ENCODE measurements at places on chromosomes 2 and 18.

GRCh38 chr2:138730497-138731030, 49.6 kb downstream of the NXPH2 start:
- DNase-seq = no peak

DNA sequence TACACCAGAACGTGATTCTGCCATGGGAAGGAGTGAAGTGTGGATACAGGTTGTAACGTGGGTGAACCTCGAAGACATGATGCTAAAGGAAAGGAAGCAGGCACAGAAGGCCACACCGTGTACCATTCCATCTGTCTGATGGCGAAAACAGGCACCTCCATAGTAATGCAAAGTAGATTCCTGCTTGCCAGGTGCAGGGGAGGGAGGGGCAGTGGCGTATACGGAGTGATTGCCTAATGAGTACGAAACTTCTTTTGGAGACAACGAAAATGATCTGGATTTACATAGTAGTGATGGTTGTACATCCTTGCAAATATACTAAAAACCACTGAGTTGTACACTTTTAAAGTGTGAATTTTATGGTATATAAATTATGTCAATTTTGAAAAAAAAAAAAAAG, 106.7 kb downstream of the GBX2 start:
- no peak for DNase-seq

DNA sequence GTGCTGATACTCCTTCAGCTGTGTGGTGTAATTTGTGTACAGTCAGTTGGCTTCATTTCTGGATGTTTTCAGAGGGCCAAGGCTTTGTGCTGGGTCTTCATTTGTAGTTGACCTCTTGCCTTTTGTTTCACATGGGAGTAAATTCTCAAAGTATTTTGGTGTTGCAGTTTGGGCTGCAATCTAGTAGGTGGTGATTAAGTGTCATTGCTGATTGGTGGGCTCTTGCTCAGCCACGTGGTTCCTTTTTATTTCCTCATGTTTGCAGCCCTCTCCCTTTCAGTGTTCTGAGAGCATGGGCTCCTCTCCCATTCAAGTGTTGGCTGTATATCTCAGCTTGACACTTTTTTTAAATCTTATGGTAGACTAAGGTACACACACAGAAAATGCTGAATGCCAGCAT, 96.8 kb downstream of the SNTG2 start:
- no peak for DNase-seq

DNA sequence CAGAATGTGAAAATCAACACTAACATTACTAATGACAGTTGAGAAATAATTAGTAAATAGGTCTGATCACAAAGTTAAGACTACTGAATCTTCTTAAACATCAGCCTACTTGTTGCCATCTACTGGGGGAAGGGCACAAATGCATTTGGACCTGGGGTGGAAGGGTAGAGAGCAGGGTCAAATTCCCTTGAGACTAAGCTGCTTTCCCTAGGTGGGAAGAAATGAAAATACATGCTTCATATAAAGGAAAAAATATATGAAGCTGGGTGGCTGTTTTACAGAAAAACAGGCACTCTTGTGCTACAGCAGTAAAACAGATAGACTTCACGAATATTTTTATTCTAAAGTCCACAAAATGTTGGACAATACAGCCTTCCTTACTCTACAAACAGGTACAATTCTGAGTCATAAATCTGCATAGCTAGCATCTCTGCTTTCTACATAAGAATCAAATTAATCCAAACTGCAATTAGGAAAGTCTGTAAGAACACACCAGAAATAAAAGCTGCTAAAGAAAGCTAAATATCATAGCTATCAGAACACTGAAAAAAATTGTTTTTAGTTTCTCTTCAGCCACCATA, 10.9 kb downstream of the TRIP12 start:
- DNase-seq = peak; percentile 20

DNA sequence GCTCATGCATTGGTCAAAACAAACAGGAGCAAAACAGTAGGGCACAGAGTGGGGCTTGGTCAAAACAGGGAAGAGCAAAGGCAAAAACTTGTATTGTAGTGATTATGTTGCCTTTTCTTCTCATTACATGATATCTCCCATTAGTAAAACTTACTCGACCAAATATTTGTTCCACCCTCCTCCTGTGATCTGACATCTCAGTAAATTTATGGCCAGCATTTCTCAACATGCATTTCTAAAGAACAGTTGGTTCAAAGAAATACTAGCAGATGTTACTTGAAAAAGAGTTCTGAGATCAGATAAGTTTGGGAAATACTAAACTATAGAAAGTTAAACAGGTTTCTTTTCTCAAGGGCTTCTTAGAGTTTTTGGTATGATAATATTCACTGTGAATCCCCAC, 423.1 kb downstream of the FIGN start:
- no peak for DNase-seq

Data from mucosa of descending colon (tissue), 3 donors.